CD8-positive, alpha-beta memory T cell (primary cell): ENCODE measurements at places on chromosomes 5 and 9.

DNA sequence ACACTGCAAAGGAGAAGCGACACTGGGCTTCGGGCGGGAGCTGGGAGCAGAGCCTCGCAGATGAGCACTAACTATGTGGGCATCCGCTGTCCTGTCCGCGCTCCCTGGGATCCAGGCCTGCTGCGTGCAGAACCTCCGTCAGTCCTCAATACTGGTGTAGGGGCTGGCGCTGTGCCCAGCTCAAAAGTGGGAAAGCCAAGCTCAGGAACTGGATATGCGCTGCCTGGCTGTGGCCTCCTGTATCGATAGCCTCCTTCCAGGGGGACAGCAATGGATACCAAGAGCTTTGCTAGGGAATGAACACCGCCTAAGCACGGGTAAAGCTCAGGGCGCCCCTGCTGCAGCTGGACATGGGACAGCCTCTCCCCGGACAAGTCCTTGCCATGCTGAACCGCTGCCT is 270.4 kb downstream of the NSG2 start:
- H3K27me3 ChIP-seq: no peaks in the 10 kb centered on the region
- DNase-seq: no peak
- no peak overlapping the region for H3K4me3 ChIP-seq
- H3K4me1 ChIP-seq: no peaks in the 10 kb centered on the region
- H3K27ac ChIP-seq: no peak overlapping the region

DNA sequence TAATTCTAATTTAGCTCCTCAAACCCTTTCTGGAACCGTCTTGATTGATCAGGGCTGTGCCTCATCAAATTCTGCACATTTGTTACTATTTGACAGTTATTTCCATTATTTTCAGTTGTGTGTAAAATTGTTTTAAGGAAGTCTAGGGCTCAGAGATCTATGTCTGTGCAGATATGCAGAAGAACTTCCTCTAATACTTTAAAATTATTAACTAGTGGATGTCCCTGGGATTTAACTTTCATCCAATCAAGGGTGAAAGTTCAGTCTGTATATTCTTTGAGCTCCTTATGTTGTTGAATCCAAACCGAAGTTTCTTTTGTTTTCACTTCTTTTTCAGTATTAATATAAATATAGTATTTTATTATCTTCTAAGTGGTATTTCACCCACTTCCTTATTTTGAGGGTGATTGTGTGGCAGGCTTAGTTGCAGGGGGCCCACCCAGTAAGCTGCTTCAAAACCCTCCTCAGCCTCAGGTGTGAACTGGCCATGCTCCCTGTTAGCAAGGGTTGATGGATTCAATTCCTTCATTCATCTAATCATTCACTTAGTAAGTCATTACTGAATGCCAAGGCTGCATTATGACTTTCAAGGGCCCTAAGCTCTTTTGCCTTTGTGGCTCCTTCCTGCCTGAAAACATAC is 2.1 kb upstream of the CAMLG start:
- H3K4me3 ChIP-seq: no peak overlapping the region
- H3K36me3 ChIP-seq: no peaks in the 10 kb centered on the region
- no peaks in the 10 kb centered on the region for H3K27me3 ChIP-seq
- no peak overlapping the region for H3K27ac ChIP-seq

DNA sequence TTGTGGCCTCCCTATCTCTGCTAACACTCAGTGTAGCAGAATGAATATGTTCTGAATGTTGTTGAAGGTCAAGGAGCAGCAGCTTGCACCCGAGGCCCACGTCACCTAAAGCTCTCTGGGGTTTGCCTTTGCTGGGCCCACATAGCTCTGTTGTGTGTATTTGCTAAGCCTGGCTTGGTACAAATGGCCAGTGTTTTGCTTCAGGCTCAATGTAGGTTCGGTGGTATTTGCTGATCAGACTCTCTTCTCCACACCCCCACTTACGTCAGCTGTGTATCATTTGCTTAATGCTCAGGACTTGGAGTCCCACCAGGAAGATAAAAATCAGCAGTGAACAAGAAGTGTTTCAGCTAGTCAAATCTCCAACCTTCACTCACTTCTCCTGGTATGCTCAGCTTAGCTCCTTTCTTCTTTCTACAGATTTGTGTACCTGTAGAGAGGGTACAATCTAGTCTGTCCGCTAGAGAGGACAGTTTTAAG is 4.8 kb upstream of the RFESD start:
- H3K36me3 ChIP-seq: no peaks in the 10 kb centered on the region
- DNase-seq: no peak
- H3K27me3 ChIP-seq: no peaks in the 10 kb centered on the region
- no peak overlapping the region for H3K4me3 ChIP-seq
- H3K27ac ChIP-seq: no peak overlapping the region

GRCh38 chr9:130185490-130186031 is 13.4 kb downstream of the NCS1 start:
- no peaks in the 10 kb centered on the region for H3K36me3 ChIP-seq
- no peak overlapping the region for H3K4me3 ChIP-seq
- H3K27me3 ChIP-seq: no peaks in the 10 kb centered on the region

DNA sequence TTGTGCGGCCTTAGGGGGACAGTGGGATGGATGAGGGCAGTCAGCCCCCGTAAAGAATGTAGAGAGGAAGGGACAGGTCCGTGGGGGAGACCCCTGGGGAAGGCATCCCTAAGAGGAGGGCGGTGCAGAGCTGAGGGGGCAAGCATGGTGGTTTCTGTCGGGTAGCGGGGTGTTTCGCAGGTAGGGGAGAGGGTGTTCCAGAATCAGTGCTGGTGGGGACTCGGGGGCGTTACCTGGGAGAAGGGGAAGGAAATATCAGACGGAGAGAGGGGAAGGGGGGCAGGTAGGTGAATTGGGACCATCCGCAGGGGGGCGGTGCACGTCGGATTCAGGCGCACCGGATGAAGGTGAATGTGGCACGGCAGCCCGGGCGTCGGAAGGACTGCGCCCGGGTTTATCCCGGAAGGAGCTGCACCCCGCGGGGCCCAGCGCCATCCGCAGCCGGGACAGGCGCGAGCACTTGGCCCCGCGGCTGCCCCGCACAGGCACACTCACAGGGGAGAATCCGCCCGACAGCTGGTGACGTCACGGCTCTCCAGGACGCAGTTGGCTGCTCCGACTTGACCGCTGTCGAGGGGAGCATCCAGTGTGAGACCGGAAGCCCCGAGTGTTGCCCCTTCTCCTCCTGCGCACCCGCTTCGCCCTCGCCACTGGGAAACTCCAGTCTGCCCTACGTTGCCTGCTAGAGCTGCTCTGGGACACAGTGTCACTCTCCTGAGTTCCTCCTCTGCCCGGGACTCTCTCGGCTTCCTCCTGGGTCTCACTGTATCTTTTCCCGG is 1.3 kb downstream of the CD72 start:
- H3K4me1 ChIP-seq: peaks cover 34% of the 10 kb centered on the region
- H3K27ac ChIP-seq: peak overlapping the region; percentile 70
- H3K4me3 ChIP-seq: peak overlapping the region; percentile 82
- H3K27me3 ChIP-seq: no peaks in the 10 kb centered on the region
- DNase-seq: peak; percentile 71
- H3K36me3 ChIP-seq: no peaks in the 10 kb centered on the region

- DNase-seq: no peak
- H3K4me3 ChIP-seq: no peak overlapping the region
- H3K36me3 ChIP-seq: peaks cover 10% of the 10 kb centered on the region
- no peaks in the 10 kb centered on the region for H3K27me3 ChIP-seq
These were observed 76.2 kb downstream of the SLF1 start for GRCh38 chr5:94694671-94695070.

GRCh38 chr9:133321411-133321935 is 14.5 kb downstream of the SURF6 start:
- H3K27me3 ChIP-seq: no peaks in the 10 kb centered on the region
- no peak overlapping the region for H3K4me3 ChIP-seq
- no peak overlapping the region for H3K27ac ChIP-seq
- no peak for DNase-seq
- H3K36me3 ChIP-seq: no peaks in the 10 kb centered on the region
- H3K4me1 ChIP-seq: no peaks in the 10 kb centered on the region

DNA sequence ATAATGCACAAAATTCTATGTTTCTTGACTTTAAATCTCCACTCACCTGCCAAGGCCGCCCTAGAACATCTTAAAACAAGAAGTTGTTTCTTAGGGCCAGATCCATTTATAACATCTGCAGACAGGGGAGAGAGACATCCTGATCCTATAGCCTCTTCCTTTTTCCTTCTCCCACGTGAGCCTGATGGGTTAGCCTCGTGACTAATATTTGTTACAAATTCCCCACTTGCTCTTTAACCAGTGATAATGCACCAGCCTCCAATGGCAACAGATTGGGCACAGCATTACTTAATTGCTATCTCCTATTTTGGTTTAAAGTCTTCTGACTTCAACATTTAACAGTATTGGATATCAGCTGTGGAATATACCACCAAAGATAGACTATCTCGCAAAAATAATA is 196.5 kb downstream of the GADD45G start:
- no peak for DNase-seq
- no peak overlapping the region for H3K27ac ChIP-seq
- H3K36me3 ChIP-seq: no peaks in the 10 kb centered on the region
- no peaks in the 10 kb centered on the region for H3K27me3 ChIP-seq
- no peaks in the 10 kb centered on the region for H3K4me1 ChIP-seq

- DNase-seq: no peak
- H3K27ac ChIP-seq: no peak overlapping the region
- H3K4me3 ChIP-seq: no peak overlapping the region
- no peaks in the 10 kb centered on the region for H3K4me1 ChIP-seq
- no peaks in the 10 kb centered on the region for H3K36me3 ChIP-seq
- H3K27me3 ChIP-seq: no peaks in the 10 kb centered on the region
These were observed 30.5 kb downstream of the TMOD1 start for GRCh38 chr9:97531888-97532376.

DNA sequence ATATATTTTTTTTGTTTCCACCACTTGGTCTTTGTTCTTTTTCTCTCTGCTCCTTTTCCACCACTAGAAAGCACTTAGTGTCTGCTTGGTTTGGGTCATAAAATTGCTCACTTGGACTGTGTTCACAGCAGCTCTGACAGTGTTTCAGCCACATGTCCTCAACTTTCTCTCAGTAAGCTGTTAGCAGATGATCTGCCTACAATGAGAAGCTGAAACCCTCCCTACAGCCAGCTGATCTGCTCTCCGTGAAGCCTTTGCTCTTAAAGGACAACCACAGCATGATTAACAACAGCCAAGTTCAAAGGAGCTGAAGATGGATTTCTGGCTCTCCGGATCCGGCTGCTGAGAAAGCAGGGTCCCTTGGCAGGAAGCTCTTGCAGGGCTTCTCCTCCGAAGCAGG is 31.6 kb downstream of the PRLR start:
- H3K27ac ChIP-seq: no peak overlapping the region
- no peak for DNase-seq
- H3K36me3 ChIP-seq: no peaks in the 10 kb centered on the region
- no peak overlapping the region for H3K4me3 ChIP-seq

GRCh38 chr5:125043781-125044391 is 297.4 kb upstream of the ZNF608 start:
- DNase-seq: no peak
- H3K4me1 ChIP-seq: no peaks in the 10 kb centered on the region
- no peak overlapping the region for H3K27ac ChIP-seq
- no peak overlapping the region for H3K4me3 ChIP-seq
- H3K36me3 ChIP-seq: no peaks in the 10 kb centered on the region
- no peaks in the 10 kb centered on the region for H3K27me3 ChIP-seq

DNA sequence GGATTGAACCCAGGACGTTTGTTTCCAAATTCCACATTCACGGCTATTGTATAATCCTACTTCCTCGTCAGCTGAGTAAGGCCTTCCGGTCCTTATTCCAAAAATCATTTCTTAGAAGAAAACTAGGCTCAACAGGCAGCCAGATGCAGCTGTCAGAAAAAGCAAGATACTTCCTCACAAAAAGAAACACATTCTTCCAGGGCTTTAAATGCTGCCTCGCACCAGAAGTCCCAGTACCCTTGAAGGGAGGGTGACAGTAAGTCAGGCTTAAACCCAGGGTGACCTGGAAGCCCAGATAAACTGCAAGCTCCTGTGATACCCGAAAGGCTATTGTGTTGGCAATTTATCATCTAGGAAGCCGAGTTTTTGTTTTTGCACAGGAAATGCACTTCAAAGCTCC is 414.0 kb downstream of the NFIB start:
- no peaks in the 10 kb centered on the region for H3K4me1 ChIP-seq
- no peak overlapping the region for H3K4me3 ChIP-seq
- no peaks in the 10 kb centered on the region for H3K36me3 ChIP-seq
- no peak for DNase-seq

DNA sequence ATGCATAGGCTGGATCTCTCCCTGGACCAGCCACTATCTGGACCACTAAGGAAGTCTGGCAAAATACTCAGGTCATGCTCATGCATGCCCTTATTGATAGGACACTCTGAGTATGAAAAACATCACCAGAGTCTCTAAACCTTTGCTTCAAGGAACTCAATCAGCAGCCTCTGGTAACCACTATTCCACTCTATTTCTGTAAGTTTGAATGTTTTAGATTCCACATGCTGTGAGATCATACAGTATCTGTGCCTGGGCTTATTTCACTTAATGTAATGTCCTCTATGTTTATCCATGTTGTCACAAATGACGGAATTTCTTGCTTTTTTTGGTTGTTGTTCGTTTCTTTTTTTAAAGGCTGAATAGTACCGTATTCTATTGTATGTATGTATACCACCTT is 68.3 kb downstream of the TARS1 start:
- no peak overlapping the region for H3K4me3 ChIP-seq
- H3K36me3 ChIP-seq: no peaks in the 10 kb centered on the region
- H3K4me1 ChIP-seq: no peaks in the 10 kb centered on the region

- no peak for DNase-seq
- H3K27me3 ChIP-seq: peaks cover 36% of the 10 kb centered on the region
- H3K36me3 ChIP-seq: no peaks in the 10 kb centered on the region
- peaks cover 26% of the 10 kb centered on the region for H3K4me1 ChIP-seq
These were observed 6.9 kb upstream of the BARX1 start for GRCh38 chr9:93962017-93962416.

- no peaks in the 10 kb centered on the region for H3K27me3 ChIP-seq
- peaks cover 11% of the 10 kb centered on the region for H3K4me1 ChIP-seq
- no peak for DNase-seq
- H3K4me3 ChIP-seq: no peak overlapping the region
These were observed 37.6 kb upstream of the MAN2A1 start for GRCh38 chr5:109652096-109652495.

DNA sequence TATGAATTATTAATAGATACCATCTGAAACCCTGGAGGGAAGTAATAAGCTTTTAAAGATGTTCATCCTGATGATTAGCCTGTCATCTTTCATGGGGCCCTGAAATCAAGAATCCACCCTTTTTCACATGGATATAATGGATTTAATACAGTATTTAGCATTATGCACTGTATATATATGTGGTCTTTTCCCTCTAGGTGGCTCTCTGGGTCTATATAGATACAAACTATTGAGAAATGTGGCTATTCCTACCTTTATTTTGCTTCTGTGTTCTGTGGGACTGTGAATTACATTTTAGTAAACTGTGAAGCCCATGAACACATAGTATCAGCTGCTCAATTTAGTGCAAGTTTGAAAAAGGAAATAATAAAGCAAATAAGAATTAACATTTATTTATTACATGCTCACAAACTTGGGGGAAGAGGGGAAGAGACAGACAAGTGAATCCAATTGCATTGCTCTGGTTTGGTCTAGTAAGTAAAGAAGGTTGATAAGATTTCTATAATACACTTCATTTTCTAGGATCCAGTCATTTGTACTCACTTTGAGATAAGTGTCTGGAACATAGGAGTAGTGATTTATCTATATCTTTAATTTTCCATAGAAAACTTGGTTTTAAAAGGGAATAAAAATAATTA is 112.2 kb downstream of the SCAMP1 start:
- no peak overlapping the region for H3K4me3 ChIP-seq
- no peaks in the 10 kb centered on the region for H3K27me3 ChIP-seq
- no peak overlapping the region for H3K27ac ChIP-seq

GRCh38 chr9:93185266-93186214 is 1.6 kb downstream of the WNK2 start:
- H3K4me3 ChIP-seq: no peak overlapping the region
- peaks cover 27% of the 10 kb centered on the region for H3K27me3 ChIP-seq
- H3K4me1 ChIP-seq: peaks cover 7% of the 10 kb centered on the region
- H3K36me3 ChIP-seq: no peaks in the 10 kb centered on the region
- no peak for DNase-seq
